Spleen (tissue), 13 donors: ENCODE measurements at places on chromosomes 7 and 10. TPM values are rescaled to one million over a fixed set of nuclear protein-coding genes. Genes with fewer than 3 reads are reported as not detected.

DNA sequence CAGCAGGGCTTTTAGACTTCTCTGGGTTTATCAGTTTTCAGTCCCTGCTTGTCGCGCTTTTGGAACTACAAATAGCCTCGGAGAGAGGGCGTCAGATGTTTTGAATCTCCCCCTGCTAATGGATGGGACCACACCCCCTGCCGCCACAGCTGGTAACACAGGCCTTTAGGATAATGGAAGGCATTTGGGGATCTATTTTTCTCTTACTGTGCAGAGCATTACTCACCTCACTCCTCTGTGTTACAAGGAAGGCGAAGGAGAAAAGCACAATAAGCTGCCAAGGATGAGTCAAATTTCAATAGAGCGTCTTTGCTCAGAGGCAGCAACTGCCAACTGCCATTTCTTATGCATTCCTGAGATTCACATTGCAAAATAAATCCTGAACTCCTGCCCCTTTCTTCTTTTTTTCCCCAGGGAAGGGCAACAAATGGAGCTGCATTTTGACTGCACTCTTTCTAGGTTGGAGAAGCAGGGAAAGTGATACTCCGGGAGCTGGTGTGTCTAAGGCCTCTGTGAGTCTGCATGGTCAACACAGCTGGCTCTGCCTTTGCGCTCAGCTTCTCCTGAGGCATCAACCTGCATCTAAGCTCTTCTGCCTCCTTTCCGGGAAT lies 31.5 kb upstream of the SMNDC1 start:
- no peak for DNase-seq

DNA sequence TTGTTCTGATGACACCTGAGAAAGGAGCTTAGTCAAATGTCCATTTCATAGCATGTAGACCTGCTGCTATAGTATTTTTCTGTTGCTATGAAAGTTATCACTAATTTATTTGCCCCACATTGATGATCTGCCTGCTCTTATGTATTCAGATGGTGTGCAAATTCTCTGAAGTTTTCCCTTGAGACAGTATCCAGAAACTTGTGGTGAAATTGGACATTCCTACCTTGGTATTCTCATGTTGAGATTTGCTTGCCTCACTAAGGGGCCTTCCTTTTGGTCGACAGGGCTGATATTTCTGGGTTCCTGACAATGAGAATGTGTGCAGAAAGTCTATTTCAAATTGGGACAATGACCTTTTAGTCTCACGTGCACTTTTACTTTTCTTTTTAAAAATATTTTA lies 253.2 kb upstream of the FZD8 start:
- DNase-seq, result no peak

- no peak for DNase-seq
These were observed 16.8 kb downstream of the DLD start for GRCh38 chr7:107907790-107908189.

DNA sequence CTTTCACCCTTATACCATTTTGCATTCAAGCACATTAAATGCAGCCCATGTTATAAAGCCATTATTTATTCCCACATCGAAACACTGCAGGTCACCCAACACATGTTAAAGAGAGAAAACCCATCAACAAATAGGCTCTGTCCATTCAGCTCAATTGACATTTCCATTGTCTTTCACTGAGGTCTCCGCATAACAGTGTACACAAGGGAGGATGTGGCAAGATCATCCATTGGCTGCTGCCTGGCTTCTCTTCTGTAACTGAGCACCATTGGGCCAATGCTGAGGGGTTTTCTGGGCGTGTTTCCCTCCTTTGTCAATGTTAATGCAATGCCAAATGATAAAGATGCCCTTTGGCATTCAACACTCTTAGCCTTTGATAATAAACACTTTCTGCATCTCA lies 278.1 kb upstream of the SP4 start:
- no peak for DNase-seq

DNA sequence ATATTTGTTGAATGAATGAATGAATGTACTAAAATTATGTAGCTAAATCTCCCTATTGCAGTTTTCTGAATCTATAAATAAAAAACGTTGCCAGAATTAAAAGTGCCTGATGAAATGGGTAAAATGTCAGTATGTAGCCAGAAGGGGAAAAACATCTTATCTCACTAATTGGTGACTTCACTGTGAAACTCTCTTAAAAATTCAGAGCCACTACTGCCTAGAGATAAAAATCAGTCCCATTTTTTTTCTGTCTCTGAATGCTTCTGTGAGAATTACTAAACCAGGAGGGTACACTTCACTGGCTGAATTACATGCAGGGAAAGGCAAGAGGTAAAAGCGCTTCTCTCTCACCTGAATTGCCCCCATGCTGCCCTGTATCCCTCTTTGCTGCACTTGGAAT lies 69.6 kb upstream of the HPS1 start:
- DNase-seq, result no peak

GRCh38 chr7:140903741-140904480 lies 20.8 kb downstream of the BRAF start:
- DNase-seq, result no peak

DNA sequence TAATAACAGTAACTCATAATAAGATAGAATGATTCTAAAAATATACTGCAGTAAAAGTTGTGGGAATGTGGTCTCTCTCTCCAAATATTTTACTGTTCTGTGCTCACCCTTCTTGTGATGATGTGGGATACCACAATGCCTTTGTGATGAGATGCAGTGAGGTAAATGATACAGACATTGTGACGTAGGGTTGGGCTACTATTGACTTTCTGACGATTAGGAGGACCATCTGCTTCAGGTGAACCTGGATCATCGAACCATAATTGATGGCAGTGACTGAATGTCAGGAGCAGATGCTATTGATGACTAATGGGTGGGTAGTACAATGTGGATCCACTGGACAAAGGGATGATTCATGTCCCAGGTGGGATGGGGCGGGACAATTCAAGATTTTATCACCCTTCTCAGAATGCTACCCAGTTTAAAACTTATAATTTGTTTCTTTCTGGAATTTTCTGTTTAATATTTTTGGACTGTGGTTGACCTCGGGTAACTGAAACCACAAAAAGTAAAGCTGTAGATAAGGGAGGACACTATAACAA lies 73.9 kb upstream of the ARMC3 start:
- DNase-seq, result no peak

- DNase-seq, result peak; percentile 79
These were observed 67.8 kb upstream of the PDCD4 start for GRCh38 chr10:110803830-110804338.

GRCh38 chr10:1667392-1667791 lies 69.9 kb downstream of the ADARB2 start:
- DNase-seq, result no peak

- no peak for DNase-seq
These were observed 46.8 kb downstream of the DOCK4 start for GRCh38 chr7:112159351-112159750.

- DNase-seq, result peak; percentile 65
These were observed 9.8 kb upstream of the OGA start for GRCh38 chr10:101827919-101828600.

DNA sequence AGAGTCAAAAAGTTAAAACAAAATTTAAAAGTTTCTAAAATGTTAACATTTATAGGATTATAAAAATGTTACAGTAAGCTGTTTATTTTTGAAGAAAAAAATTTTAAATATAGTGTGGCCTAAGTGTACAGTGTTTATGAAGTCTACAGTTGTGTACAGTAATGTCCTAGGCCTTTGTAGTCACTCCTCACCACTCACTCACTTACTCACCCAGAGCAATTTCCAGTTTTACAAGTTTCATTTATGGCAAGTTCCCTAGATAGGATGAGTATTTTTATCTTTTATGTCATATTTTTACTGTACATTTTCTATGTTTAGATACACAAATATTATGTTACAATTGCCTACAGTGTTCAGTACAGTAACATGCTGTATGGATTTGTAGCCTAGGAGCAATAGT lies 419.9 kb downstream of the ARL4A start:
- no peak for DNase-seq

DNA sequence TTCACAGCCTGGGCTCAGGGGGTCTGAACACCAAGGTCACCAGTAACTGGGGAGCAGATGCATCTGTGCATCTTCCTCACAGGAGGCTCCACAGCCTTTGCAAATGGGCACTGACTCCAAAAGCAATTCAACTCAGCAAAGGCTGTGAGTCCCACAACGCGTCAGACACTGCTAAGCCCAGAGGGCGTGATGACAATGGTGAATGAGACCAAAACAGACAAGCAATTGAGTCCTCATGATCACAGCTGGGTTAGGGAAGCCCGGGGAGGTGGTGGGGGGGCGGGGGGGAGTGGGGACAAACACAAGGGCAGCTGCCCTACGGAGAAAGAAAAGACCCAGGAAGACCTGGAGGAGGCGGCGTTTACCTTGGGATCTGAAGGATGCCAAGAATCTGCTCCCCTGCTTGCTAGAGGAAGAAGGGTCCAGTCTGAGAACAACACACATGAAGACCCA lies 61.6 kb upstream of the RNF32 start:
- DNase-seq, result no peak

DNA sequence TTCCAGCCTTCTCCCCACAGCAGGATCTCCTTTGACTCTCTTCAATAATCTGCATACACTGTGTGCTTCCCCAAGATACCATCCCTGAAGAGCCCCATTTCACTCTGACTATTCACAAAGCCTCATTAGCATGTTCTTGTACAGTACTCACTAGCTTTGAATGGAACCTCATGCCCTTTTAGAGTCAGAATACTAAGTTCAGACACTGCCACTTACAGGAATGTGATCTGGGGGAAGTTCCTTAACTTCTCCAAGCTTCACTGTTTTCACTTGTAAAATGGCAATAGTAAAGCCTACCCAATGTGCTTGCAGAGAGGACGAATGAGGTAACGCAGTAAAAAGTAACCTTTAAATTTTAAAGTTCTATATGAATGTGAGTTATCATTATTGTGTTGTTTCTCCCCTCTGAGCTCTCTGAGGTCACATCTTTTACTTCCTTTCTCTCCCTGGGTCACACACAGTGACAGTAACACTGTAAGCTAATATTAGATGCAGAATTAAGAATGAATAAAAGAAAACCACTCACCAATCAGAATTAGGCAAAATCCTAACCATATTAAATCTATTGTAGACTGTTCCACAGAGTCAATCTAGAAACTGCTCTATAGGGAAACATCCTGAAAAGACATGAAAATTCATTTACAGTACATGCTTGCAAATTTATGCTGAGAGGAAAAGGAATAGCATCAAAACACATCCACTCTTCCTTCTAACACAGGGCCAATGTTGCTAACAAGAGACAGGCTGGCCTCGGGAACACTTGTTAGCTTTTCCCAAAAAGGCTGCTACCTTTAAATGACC lies 64.2 kb upstream of the IL6 start:
- DNase-seq, result no peak

DNA sequence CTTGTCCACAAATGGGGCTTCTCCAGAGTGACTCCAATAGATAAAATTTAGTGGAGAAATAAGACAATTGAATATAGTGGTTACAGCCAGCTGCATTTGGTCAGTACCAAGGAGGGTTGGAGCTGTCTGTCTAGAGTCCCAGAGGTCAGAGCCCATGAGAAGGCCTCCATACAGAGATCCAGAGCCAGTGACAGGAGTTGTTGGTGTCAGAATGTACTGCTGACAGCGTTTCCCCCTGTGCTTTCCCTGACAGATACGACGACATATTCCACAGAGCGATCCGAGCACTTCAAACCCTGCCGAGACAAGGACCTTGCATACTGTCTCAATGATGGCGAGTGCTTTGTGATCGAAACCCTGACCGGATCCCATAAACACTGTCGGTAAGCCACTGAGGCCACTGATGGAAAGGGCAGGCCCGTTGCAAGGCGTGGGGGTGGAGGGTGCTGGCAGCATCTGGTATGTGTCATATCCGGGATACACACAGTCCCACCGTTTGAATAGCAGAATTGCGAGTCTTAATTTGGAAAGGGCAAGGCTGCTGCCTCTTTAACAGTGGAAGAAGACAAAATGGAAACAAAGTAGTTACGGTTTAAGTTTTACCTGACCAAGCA lies 483.6 kb downstream of the NRG3 start:
- DNase-seq, result no peak

DNA sequence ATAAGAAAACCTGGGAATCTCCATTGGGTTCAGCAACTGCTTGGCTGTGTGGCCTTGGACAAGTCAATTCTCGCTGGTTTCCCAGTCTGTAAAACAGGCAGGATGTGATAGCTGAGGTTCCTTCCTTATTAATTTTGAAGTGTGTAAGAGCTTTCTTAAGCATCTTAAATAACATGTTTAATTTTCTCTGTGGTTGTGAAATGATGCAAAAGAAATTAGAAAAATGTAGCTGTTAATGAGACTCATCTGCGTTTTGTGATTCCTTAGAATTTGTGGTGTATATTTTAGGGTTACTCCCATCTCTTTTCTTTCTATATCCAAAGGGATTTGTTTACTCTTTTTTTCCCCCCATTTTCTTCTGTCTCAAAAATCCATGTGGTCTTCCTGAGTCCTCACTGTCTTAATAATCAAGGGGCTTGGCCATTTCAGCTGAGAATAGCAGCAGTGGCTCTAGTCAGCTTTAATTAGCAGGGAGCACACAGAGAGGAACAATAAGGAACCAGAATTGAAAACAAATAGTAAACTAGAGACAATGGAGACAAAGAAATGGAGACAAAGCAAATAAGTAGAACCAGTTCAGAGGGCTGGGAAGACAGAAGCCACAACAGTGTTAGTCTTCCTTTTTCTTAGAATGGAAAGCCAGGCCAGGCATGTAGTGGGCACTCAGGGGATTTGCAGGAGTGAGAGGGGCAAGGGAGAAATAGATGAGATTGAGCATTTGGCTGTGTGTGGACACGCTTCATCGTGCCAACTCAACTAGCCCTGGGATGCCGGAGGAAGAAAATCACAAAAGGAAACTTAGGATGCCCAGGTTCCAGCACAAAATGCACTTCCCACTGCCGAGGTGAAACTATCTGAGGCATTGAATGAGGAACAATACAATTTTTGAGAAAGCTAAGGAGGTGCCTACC lies 93.9 kb downstream of the CHN2 start:
- DNase-seq, result no peak

Gene DOCK1
- 22.8 TPM for total RNA-seq

Gene GRM8
- 0.30 TPM for total RNA-seq

Gene PTPN20
- total RNA-seq, result 1.4 TPM

Gene PHF14
- 38.4 TPM for total RNA-seq

Gene RRP12
- 51.4 TPM for total RNA-seq

Gene PLCE1
- total RNA-seq, result 19.9 TPM

Gene CTAGE15
- 1.8 TPM for total RNA-seq

Gene SGCE
- 69.8 TPM for total RNA-seq

Gene SLC13A1
- not detected for total RNA-seq

Gene CALN1
- total RNA-seq, result not detected
